Islet precursor cell (in vitro differentiated cells): ENCODE measurements at places on chromosomes 12 and 14.

DNA sequence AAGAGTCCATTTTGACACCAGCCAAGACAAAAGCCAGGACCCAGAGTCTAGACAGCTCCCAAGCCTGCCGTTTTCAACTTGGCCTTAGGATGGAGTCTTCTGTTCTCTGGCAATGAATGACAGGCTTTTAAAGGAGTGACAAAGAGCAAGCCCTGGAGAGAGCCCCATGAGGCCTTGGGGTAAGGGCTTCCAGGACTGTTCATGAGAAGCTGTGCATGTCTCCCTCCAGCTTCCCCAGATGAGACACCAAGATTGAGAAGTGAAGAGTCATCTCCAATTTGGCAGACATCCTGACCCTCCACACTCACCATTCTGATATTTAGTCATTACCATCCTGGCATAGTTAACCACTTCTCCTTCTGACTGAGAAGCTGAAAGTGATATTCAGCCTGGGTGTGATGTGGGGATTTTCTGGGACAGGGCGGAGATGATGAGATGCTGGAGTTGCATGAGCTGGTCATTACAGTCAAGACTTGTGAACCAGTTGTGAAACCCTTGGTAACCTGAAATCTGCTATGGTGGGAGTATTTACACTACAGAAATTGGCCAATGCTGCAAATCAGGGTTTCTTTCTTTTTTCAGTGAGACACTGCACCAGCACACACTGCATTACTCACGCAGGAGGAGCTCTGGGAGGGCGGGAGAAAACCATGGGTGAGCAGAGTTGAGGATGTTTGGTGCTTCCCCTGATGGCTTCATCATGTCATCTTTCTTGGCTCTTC lies 77.8 kb downstream of the VCPKMT start:
- DNase-seq, result peak; percentile 88

DNA sequence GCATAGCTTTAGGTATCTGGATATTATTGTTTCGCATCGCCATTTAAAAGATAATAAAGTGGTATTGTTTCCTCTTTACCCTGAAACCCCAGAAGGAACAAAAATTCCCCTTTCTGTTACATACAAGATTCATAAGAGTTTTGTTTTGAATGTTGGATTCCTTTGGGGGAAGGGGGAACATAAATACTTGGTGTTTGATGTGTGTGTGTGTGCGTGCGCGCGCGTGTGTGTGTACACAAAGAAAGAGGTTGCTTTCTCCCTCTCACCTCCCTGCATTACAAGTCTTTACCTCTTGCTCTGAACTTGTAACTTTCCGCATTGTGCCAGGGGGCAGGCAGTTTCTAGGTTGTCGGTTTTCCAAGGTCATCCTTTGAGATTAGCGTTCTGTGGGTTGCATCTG lies 76.4 kb downstream of the GPATCH2L start:
- DNase-seq, result no peak

GRCh38 chr14:56687123-56687522 lies 107.5 kb downstream of the TMEM260 start:
- peak; percentile 57 for DNase-seq

DNA sequence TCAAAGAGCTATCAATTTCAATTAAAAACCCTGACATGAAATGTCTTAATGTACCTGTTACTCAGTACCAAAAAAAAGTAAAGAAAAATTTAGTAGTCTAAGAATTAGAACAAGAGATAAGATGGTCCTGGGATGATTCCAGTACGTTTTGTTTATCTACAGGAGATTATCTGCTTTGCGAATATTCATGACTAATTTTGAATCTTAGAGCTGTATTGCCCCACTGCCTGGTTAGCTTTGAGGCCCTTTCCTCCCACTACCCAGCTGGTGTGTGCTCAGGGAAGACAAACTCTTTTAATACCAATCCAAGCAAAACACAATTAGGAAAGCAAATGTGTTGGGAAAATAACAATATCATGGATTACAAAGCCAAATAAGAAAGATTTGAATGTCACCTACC lies 263.5 kb downstream of the FOXG1 start:
- DNase-seq, result no peak

- DNase-seq, result no peak
Observed at GRCh38 chr14:37116933-37117849, 55.2 kb downstream of the SLC25A21 start.

GRCh38 chr12:103600967-103601728 lies 14.1 kb downstream of the STAB2 start:
- no peak for DNase-seq

DNA sequence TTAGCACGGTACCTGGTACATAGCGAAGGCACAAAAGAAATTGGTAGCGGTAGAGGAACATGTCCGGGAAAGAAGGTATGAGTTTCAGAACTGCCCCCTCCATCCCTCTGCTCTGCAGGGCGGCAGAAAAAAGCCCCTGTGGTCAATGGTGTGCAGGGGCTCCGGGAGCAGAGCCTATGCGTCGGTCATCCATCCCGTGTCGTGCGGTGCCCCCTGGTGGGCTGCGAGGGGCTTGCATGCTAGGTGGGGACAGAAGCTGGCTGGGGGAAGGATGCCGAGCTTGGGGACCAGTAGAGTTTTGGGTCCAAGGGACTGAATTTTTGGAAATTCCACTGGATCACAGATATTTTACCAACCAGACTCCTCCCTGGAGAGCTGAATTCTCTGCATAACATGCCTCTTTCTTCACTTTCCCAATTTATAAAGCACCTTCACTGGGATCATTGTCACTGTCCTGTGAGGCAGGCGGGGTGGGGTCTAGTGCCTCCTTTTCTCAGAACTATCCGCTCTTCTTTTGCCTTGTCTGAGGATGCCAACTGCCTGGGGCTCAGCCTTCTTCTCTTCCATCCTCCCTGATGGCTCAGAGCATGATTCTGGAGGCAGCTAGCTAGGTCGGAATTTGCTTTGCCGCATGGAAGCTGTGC lies 148.7 kb downstream of the SMOC1 start:
- peak; percentile 83 for DNase-seq

DNA sequence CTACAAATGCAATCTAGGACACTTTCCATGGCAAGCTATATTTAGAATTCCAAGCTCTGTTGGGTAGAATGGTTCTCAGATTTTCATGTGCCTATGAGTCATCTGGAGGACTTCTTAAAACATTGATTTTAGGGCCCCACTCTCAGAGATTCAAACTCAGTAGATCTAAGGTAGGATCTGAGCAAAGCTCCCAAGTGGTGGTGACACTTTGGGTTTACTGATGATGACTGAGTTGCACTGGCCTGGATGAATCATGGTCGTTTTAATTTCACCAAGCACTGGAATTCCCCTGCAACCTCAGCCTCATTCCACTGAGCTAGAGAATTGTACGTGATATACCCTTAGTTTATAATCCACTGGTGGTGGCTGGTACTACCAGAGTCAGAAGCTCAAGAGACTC lies 86.5 kb downstream of the PPM1H start:
- no peak for DNase-seq

- DNase-seq, result no peak
Observed at GRCh38 chr12:70646850-70647249, 9.6 kb upstream of the PTPRB start.

- DNase-seq, result no peak
Observed at GRCh38 chr14:105375635-105376057, 22.7 kb upstream of the TEX22 start.

DNA sequence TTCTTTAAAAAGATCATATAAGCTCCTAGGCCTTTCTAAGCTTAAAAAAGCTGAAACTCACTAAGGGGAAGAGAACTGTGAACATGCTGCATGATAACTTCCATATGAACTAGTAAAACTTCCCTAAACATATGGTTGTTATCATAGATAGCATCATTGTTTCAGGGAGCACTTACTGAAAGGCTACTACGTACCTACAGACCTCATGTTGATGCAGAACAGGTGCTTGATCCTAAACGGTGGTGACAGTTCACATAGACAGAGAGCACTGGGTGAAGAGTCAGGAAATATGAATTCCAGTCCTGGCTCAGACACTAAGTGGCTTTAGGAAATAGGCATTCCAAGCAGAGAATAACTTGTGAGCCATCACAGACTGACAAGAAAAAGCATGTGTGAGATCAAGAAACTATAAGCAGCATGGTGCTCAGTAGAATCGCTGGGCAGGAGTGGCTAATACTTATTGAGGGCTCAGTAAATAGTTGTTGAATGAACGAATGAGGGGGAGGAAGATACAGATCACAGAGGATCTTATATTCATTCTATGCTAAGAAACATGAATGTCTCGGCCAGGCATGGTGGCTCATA lies 78.4 kb upstream of the NUDT4 start:
- DNase-seq, result peak; percentile 51

DNA sequence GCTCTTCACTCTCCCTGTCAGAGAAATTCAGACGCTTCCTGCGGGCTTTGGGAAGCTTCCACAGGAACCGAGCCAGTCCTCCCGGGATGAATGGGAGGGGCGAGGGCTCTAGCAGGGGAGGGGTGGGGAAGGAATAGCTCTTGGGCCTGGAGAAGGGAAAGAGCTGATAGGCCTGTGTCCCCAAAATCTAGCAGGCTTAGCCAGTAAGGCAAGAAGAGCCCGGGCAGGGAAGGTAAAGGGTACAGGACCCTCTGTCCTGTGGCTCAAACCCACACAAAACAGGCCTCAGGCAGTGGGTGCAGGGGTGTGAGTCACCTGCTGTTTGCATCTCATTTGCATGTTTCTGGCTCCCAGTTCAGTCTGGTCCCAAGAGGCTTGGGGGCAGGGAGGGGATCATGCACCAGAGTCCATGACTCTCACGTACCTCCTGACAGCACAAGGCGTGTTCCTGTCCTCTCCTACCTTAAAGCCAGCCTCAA lies 8.7 kb upstream of the SMUG1 start:
- DNase-seq, result peak; percentile 74

DNA sequence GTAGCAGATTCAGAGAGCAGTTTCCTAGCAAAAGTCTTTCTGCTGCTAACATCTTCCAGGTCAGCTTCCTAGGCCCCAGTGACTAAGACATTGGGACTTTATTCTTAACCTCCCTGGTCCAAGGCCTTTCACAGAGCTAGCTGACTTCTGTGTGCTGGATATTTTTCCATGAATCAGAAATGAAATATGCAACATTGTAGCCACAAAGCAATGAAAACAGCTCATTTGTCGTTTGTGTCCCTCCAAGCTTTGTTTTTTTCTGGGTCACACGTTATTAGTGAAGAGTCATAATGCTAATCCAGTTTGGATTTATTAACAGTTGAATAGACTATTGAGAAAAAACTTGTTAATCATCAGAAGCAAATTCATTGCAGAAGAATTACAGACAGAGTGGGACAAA lies 82.4 kb downstream of the ARF6 start:
- DNase-seq, result no peak

GRCh38 chr12:124536641-124537040 lies 30.8 kb downstream of the NCOR2 start:
- DNase-seq, result no peak

DNA sequence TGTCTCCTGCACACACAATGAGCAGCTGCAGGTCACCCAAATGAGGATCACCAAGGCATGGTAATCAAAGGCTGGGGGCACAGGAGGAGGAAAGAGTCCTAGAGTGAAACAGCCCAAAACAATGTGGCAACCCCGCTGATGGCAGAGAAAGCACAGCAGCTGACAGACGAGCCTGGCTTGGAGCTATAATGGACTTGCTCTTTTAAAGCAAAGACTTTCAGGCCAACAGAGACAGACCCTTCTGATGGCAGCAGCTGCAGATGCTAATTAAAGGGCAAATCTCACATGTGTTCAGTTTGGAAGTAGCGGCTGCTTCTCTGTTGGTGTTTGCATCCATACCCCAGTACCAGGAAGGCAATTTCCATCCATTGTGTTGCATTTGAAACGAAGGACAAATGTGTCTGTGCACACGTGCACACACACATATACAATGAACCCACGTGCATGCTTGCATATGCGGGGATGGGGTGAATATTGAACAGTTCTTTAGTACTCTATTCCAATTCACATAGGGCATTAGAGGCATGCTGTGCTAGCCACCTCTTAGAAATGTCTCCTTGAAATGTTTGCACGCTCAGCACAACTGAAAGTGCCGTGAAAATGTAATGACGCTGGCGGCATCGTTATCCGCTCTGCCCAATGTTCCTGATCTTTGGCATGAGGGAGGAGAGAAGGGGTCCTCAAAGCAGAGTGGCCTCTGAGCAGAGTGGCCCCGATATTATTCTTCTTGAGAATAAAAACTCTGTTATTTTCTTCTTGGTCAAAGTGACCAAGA lies 38.1 kb downstream of the CIT start:
- no peak for DNase-seq

- DNase-seq, result no peak
Observed at GRCh38 chr14:100413699-100414098, 90.6 kb downstream of the SLC25A47 start.

- DNase-seq, result no peak
Observed at GRCh38 chr14:55341781-55342180, 69.8 kb downstream of the ATG14 start.

DNA sequence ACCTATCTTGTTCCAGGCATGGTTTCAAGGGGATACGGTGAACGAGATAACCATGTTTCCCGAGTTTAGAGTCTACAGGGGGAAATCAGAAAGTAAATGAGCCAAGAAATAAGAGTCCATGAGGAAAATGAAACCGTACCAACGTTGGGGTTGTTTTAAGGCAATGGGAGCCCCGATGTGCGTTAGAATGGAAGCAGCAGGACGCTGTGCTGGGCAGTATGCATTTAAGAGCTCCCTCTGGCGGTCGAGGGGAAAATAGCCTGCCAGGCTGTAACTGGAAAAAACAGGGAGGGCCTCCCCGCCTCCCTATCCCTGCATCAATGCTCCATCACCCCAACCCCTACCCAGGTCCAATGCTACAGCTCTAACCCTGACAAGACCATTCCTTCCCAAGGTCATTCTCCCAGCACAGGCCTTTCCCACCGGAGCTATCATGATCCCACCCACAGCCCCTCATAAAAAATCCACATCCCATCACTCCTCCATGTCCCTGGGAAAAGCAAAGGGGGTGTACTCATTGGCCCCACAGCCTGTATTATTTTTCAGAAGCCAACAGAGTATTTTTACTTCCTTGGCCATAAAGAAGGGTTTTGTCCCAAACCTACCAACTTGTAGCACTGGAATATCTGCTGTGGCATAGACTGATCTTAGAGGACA lies 226.3 kb upstream of the NOS1 start:
- peak; percentile 79 for DNase-seq

DNA sequence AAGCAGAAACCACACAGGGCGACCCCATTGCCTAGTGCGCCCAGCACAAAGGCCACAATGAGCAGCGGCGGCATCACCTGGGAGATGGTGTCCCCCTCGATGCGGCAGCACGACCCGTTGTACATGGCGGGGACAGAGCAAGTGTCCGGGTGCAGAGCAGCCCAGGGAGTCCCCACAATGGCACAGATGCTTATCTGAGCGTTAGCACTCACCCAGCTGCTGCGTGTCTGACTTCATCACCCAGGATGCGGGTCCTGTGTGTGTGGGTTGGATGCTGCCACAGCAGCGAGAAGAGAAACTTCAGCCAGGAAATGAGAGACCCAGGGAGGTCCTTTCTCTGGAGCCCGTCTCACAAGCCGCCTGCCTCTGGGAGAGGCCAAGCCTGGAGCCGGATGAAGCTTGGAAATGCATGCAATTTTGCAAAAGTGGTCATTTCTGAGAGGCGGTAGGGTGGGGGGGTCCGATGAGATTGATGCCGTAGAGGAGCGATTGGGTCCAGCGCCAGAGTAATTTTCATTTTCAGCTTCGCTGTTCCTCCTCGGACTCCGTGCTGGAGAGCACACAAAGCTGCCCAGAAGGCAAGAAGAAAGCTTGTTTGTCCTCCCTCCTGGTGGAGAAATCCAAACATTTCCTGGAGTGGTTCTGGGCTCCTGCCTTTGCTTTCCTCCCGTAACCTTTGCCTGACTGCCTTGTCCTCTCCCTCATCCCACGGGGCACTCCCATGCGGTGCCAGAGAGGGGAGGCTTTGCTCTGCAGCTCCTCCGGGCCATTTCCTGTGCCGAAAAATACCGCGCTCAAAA lies at the start of gene HCAR1:
TSS of gene HCAR1 (minus strand) at position 630 of the 800 bp plus-strand sequence. CDS start at position 125, 505 bp downstream.
- DNase-seq, result no peak

- no peak for DNase-seq
Observed at GRCh38 chr12:87793131-87793530, 236.1 kb downstream of the C12orf50 start.

GRCh38 chr12:62207248-62207647 lies 53.0 kb upstream of the USP15 start:
- DNase-seq, result no peak
